ENCODE measurements at places on chromosomes 1 and 21.

DNA sequence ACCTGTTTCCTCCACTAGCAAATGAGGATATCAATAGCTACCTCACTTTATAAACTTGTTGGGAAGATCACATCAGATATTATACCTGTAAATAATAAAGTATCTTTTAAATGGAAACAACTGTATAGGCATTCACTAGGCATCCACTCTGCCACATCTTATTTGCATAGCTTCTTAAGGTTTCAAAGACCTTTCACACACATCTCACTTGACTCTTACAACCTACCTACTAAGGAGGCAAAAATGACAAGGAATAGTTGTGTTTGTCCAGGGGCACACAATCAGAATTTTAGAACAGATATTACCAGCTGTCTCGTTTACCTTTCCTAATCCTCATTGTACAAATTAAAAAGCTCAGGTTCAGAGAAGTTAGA is 51.5 kb downstream of the VANGL2 start:
- DNase-seq: no peak

GRCh38 chr21:16426936-16427335 is 697.2 kb downstream of the USP25 start:
- DNase-seq: no peak

DNA sequence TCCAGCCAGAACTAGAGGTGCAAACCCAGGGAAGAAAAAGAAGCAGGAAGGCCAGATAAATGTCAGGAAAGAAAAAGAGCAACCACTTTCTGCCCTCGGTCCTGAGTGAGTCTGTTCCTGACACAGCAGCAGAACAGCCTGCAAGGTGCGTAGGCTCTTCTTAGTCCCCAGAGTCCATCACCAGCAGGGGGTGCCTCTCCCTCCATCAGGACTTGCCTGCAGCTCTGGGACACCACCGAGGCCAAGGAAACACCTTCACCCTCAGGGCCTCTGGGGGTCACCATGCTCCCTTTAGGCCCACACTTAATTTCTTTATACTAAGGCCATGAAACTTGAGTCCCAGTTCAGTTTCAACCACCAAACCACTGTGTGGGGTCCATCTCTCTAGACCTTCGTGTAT is 43.7 kb upstream of the NFASC start:
- peak; percentile 68 for DNase-seq

- DNase-seq: no peak
Measured at GRCh38 chr21:44784810-44785209, 16.8 kb downstream of the UBE2G2 start.

Measured in neural progenitor cell (in vitro differentiated cells).